NCI-H1436 (cell line): ENCODE measurements at places on chromosomes 6 and 20.

GRCh38 chr20:49587111-49587570 lies 19.2 kb upstream of the PTGIS start:
- DNase-seq: no peak

DNA sequence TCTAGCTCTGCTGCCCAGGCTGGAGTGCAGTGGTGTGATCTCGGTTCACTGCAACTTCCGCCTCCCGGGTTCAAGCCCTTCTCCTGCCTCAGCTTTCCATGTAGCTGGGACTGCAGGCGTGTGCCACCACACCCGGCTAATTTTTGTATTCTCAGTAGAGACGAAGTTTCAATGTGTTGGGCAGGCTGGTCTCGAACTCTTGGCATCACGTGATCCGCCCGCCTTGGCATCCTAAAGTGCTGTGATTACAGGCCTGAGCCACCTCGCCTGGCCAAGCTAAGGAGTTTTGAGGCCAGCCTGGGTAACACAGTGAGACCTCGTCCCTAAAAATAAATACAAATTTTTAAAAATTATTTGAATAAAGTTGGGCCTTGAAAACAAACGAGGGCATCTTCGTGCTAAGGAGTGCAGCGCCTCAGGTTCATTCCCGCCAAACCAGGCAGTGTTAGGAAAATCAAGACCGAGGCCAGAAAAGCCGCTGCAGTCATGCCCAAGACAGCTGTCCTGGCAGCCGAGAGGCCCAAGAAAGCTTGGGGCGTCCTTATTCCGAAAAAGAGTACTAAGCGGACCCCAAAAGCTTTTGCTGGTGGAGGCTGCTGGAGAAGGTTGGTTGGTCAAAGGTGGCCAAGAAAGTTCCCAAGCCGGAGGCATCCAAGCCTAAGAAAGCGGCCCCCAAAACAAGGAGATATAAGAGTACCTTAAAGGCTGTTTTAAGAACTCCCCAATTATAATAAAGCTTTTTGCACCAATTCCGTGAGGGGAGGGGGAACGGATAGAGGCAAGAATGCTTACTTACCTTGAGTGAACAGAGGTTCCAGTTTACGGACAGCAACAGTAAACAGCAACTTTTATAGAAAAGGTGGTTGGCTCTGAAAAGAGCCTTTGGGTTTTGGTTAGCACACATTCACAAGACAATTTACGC lies 109.0 kb downstream of the HFE start:
- DNase-seq: no peak

- no peak for DNase-seq
These were observed 42.0 kb downstream of the VTA1 start for GRCh38 chr6:142189057-142189456.

- no peak for DNase-seq
These were observed 47.8 kb downstream of the CDH22 start for GRCh38 chr20:46260480-46260879.

DNA sequence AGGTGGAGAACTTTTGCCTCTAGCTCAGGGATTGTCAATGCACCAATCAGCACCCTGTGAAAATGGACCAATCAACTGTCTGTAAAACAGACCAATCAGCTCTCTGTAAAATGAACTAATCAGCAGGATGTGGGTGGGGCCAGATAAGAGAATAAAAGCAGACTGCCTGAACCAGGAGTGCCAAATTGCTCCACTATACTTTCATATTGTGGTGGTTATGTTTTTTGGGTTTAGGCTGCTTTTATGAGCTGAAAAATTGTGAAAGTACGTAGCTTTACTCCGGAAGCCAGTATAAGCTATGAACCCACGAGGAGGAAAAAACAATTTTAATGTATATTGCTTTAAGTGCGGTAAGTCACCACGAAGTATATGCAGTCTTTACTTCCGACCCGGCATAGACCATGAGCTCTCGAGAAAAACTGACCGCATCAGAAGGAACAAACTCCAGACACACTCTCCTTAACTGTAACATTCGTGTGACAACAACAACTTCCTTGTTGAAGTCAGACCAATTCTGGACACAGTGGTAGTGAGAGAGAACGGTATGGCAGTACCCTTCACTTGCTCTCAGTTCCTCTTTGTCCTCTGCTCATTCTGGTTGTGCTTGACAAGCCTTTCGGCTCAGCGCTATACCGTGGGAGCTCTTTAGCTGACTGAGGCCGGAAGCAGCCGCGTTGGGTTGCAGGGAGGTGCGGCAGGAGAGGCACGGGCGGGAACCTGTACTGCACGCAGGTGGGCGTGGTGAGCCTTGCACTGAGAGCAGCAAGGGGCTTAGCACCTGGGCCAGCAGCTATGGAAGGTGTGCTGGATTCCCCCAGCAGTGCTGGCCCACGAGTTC lies 81.9 kb upstream of the E2F3 start:
- DNase-seq: no peak

- DNase-seq: no peak
These were observed 58.6 kb downstream of the FOXA2 start for GRCh38 chr20:22525821-22526220.
